Activated CD8-positive, alpha-beta memory T cell treated with anti-CD3 and anti-CD28 coated beads, Interleukin-2, amount 10 ng/mL, durations not matched to agents 7 days and 5 days (primary cell): ENCODE measurements at places on chromosomes 2 and 18. TPM values are rescaled to one million over a fixed set of nuclear protein-coding genes. Genes with fewer than 3 reads are reported as not detected.
A peak's percentile ranks its signal among the peaks of the same experiment; 100 is the strongest.

ALK gene
- not detected for total RNA-seq

NEUROD1 gene
- total RNA-seq = not detected

CCDC121 gene
- total RNA-seq = 1.5 TPM

DNA sequence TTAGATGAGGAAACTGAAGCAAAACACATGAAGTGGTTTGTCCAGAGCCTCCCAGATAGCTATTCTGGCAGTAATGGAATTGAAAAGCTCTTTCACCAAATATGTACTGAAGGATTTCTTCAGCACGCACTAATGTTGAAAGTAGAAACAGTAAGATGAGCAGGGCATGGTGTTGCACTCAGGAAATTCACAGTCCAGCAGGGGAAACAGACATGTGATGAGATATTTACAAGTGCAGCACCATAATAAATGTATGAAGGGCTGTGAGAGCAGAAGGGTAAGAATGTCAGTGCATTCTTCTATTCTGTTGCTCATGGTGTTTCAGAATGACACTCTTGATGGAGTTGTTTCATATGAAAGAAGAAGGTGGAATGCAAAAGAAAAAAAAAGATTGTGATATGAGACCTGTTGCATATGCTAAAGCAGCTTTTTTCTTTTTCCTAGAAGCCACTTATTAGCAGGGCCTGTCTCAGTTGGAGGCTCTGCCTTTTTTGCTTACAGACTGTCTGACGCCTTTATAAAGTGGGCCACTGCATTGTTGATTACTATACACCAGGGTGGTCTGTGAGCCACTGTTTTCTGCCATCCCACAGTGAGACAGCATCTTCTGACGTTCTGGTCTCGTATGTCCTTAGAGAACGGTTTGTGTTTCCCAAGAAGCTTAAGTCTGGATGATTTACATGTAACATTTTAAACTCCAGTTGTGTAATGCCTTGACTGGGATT lies 516.9 kb downstream of the ARHGAP15 start:
- DNase-seq = no peak

TMEFF2 gene
- total RNA-seq = not detected

DNA sequence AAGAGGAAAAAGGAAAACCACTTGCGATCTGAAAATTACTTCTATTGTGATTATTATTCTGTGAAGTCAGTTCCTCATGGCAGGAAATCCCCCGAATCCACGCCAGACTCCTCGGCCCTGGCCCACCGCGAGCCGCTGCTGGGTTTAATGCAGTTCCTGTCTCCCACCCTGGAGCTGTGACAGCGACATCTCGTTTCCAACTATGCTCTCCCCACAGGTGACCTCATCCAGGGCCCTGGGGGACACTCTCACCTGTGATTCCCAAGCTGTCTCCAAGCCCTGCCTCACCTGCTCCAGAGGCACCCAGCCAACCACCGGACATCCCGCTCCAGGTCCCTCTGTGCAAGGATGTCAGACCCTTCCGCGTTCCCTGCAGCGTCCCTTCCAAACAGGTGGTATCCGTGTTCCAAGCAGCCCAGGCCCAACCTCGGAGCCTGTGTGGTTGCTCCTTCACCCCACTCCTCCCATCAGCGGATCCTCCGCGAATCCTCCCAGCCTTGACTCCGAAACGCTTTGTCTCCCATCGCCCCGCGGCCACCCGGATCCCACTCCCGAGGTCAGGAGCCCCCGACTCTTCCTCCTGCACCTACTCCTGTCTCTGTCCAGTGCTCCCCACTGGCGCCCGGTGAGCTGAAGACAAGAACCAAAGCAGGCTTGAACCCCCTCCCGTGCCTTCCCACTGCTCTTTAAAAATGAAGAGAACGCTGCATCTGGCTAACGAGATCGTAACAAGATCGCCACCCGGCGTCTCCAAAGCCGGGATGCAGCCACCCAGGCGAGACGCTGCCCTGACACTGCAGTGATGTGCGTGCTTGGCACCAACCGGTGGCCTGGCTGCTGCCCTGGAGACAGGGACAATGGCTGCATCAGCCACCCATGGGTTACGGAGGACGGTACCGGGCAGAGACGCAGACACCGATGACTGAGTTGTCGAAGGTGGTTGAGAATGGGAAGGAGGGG lies 96.5 kb downstream of the NDUFA10 start:
- peak; percentile 41 for DNase-seq

UGT1A3 gene
- not detected for total RNA-seq

DNA sequence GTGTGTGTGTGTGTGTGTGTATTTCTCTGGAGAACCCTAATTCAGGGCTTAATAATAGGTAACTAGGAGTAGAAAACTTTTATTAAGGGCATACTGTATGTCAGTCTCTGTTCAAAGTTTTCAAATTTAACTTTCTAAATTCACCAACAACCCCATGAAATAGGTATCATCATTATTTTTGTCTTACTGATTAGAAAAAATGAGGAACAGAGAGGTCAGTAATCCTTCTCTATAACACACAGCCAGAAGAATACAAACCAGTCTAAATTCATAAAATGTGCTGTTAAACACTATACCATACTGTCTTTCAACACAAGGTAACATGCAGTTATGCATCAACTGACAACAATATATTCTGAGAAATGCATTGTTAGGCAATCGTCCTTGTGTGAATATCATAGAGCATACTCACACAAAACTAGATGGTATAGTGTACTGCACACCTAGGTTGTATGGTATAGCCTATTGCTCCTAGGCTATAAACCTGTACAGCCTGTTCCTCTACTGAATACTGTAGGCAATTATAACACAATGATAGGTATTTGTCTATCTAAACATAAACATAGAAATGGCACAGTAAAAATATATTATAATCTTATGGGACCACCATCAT lies 143.1 kb downstream of the PTH2R start:
- no peak for DNase-seq

INHA gene
- not detected for total RNA-seq

MFF gene
- 63.7 TPM for total RNA-seq

- DNase-seq = no peak
These were observed 163.3 kb upstream of the NABP1 start for GRCh38 chr2:191514613-191515012.

DNA sequence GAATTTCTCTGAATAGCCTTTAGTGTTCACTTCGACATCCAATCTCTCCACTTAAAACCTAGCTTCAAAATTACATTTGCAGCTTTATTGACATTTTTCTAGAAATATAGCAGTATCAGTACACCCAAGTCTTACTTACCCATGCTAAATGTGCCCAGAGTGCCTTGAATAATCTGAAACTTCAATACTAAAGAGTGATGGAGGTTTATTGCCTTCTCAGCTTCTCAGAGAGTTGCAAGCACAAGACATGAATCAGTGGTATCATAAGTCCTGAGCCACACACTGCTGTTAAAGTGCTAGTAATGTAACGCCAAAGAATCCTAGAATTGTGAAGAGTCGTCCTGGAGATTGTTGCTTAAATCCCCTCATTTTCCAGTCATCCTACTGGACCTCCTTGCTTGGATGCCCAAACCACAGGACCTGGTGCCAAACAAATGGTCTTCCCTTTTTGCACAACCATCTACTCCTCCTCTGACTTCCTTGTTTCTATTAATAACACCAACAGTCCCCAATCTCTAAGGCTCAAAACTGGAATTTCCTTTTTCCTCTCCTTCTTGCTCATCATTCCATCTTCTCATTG lies 83.2 kb upstream of the SPATS2L start:
- DNase-seq = no peak

G6PC2 gene
- total RNA-seq = not detected

RGPD3 gene
- total RNA-seq = not detected

DNA sequence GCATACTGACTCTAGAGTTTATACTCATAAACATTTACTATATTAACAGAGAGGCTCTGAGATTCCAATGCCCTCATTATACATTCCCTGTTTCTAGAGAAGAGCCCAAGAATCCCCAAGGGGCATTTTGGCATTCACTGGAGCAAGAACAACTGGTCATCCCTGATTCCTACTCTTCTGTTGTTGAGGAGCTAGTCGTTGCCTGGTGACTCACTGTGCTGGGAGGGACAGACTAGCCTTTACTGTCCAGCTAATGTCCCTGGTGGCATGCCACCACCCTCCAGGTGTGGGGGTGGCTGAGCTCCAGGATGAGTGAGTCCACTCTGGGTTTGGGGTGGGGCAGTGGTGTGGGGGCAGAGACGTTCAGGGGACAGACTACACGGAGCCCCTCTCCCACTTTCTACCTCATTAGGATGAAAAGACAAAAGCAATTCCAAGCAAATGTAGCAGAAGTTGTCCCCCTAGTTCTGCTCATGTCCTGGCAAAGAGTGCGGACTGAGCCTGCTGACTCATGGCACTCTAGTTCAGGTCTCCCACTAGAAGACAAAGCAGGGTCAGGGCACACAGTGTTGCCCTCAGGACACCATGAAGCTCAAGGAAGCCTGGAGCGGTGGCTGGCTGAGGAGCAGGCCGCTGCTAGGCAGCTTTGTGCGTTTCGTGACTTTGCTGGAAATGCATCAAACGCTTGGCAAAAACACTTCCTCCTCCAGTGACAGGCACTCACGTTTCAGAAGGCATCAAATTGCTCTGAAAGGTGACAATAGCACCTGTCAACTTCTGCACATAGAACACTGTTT lies 49.4 kb downstream of the RHOB start:
- no peak for DNase-seq

- no peak for DNase-seq
These were observed 291.2 kb downstream of the TCF4 start for GRCh38 chr18:55296778-55297177.

DNA sequence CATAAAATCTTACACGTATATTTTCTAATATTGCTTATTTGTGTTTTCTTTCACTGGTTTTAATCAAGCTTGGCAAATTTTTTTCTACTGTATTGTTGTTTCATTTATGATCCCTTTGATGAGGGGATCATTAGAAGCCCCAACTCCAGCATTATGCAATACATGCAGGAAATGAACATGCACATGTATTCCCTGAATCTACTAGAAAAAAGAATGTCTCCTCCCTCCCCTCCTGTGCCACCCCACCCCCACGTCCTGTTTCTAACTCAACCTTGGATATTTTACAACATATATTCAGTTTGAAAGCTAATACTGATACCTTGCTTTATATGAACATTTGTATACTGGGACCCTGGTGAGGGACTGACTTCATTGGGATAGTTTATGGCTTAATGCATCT lies 53.0 kb downstream of the EML6 start:
- DNase-seq = no peak

- DNase-seq = no peak
These were observed 85.9 kb downstream of the CBLN2 start for GRCh38 chr18:72458271-72458670.

GRCh38 chr2:86068136-86068588 lies 37.5 kb downstream of the POLR1A start:
- DNase-seq = peak; percentile 89

- DNase-seq = no peak
These were observed 138.5 kb downstream of the DYM start for GRCh38 chr18:49321797-49322461.

- DNase-seq = no peak
These were observed 158.0 kb upstream of the ALKAL2 start for GRCh38 chr2:445896-446295.

GRCh38 chr18:59708988-59709387 lies 11.8 kb upstream of the CCBE1 start:
- no peak for DNase-seq

GRCh38 chr2:70005216-70005615 lies 43.8 kb upstream of the ASPRV1 start:
- no peak for DNase-seq

GRCh38 chr2:95185197-95185596 lies 19.6 kb downstream of the ZNF2 start:
- no peak for DNase-seq

KANSL1L gene
- 4.1 TPM for total RNA-seq

GALNT5 gene
- not detected for total RNA-seq

TXNDC2 gene
- total RNA-seq = not detected

- DNase-seq = no peak
These were observed 50.8 kb downstream of the PROC start for GRCh38 chr2:127469051-127469450.

KCNG2 gene
- not detected for total RNA-seq

GRCh38 chr2:68292108-68292710 lies 27.5 kb downstream of the CNRIP1 start:
- DNase-seq = no peak

DNA sequence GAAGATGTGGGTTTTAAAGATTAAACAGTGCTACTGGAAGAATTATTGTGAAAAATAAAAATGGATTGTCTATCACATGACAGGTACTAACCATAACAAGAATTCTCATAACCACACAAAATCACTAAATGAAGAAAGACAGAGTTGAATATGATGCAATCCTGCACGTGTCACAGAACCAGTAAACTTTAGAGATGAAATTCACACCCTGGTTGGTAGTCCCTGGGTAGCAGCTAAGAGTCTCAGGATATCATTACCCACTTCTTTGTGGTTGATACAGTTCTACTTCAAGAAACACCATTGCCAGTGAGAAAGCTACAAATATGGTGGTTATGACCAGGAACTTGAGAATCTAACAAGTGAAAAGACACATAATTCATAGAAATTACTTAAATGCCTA lies 450.2 kb downstream of the ERBB4 start:
- DNase-seq = no peak

- no peak for DNase-seq
These were observed 116.9 kb downstream of the PHLPP1 start for GRCh38 chr18:62832282-62832681.

DNA sequence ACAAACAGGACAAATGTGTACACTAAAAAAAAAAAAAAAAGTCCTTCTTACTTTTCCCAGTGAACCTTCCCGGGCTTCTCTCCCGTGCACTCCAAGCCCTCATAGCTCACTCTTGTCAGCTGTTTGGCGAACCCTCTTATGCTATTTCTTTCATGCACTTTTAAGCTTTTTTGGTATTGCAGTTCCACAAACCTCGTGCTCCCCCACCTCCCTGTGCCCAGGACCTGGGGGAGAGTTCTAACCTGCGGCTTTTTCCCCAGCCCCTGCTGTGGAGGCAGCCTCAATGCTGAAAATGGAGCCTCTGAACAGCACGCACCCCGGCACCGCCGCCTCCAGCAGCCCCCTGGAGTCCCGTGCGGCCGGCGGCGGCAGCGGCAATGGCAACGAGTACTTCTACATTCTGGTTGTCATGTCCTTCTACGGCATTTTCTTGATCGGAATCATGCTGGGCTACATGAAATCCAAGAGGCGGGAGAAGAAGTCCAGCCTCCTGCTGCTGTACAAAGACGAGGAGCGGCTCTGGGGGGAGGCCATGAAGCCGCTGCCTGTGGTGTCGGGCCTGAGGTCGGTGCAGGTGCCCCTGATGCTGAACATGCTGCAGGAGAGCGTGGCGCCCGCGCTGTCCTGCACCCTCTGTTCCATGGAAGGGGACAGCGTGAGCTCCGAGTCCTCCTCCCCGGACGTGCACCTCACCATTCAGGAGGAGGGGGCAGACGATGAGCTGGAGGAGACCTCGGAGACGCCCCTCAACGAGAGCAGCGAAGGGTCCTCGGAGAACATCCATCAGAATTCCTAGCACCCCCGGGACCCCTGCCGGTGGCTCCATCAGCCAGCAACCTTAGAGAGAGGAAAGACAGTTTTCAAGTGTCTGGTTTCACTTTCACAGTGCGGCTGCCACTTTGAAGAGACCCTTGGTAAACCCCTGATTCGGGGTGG lies 826 bp downstream of the KCNE4 start:
- DNase-seq = no peak

DNA sequence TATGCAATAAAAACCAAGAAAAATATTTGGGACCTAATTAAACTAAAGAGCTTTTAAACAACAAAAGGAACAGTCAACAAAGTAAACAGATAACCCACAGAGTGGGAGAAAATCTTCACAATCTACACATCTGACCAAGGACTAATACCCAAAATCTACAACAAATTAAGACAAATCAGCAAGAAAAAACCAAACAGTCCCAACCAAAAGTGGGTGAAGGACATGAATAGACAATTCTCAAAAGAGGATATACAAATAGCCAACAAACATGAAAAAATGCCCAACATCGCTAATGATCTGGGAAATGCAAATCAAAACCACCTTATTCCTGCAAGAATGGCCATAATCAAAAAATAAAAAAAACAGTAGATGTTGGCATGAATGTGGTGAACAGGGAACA lies 250.1 kb downstream of the C1D start:
- no peak for DNase-seq
